PC-3 (cell line): ENCODE measurements at places on chromosomes 2 and 18. TPM values are rescaled to one million over a fixed set of nuclear protein-coding genes. Genes with fewer than 3 reads are reported as not detected.

DNA sequence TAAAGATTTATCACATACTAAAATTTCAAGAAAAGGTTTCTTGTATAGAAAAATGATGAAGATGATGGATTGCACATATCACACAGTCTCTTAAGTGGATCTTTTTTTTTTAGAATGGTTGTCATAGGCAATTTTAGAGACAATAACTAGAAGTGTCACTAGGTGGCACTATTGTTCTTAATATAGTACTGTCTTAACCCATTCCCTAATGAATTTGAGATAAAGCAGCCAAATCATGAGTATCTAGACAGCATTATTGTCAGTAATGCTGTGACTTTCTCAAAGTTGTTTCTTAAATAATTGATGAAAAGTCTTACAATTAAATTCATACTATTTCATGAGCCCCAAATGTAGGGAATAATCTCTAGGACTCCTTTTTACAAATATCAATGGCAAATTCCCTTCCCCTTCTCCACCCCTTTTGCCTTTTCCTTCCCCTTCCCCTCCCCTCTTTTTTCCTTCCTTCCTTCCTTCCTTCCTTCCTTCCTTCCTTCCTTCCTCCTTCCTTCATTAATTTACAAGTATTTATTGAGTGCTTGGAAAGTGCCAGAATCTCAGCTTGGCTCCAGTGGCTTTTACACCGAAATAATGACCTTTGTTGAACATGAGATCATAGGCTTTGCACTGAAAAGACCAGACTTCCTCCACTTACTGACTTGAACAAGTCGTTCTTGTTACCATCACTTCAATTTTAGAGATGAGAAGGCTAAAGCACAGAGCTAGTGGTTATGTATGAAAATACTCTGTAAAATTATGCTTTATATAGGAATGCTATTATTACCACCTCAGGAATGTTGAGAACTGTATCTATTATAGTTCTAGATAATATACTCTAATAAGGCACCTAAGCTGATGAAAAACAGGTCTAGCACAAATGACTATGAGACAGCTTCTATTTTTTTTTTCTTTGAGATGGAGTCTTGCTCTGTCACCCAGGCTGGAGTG is 19.8 kb downstream of the MYL12B start:
- peak; percentile 96 for DNase-seq

- no peak for DNase-seq
Observed at GRCh38 chr2:120511536-120511935, 165.6 kb downstream of the INHBB start.

GRCh38 chr2:12010779-12011178 is 264.3 kb downstream of the LPIN1 start:
- no peak for DNase-seq

- DNase-seq = peak; percentile 77
Observed at GRCh38 chr2:238644095-238645081, 203.5 kb upstream of the TWIST2 start.

The ATRAID gene
- total RNA-seq = 111 and 130 TPM in 2 replicates

GRCh38 chr2:239729681-239730566 is 295.2 kb downstream of the NDUFA10 start:
- no peak for DNase-seq

The UGT1A6 gene
- 2.0 and 2.2 TPM in 2 replicates for total RNA-seq

The XIRP2 gene
- 0.11 TPM in 1 of 2 replicates, not detected in the other for total RNA-seq

DNA sequence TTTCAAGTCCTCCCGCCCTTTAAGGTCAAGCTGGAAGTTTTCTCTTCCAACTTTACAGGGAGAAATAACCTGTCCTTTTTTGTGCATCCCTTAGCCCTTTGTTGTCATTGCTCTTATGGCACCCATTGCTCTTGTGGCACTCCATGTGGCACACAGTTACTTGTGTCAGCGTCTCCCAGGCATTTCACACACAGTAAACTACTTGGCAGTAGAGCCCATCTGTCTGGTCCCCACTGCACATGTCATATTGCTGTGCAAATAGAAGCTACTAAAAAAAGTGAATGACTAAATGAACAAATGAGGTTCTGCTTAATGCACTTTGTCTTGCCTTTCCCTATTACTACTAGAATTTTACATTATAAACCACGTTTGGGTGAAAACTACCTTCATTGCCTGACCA is 149.3 kb downstream of the EML6 start:
- no peak for DNase-seq

The FEV gene
- total RNA-seq = 0.07 TPM in 1 of 2 replicates, not detected in the other

DNA sequence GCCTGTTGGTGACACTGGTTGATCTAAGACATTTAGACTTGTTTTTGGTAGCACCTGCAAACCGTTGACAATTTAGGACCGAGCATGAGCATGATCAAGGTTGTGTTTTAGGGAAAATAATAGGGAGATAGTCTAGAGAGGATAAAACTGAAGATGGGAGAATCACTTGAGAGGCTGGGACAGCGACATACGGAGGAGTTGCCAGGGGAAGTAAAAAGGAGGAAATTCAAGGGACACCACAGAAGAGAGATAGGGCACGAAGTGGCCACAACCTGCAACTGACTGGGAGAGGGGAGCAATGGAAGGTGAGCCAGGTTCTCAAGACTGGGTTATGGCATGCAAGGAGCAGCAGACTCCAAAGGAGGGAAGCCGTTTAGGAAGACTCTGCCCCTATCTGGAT is 1.4 kb upstream of the ATP8B1 start:
- no peak for DNase-seq

The HOXD11 gene
- not detected in 2 replicates for total RNA-seq

DNA sequence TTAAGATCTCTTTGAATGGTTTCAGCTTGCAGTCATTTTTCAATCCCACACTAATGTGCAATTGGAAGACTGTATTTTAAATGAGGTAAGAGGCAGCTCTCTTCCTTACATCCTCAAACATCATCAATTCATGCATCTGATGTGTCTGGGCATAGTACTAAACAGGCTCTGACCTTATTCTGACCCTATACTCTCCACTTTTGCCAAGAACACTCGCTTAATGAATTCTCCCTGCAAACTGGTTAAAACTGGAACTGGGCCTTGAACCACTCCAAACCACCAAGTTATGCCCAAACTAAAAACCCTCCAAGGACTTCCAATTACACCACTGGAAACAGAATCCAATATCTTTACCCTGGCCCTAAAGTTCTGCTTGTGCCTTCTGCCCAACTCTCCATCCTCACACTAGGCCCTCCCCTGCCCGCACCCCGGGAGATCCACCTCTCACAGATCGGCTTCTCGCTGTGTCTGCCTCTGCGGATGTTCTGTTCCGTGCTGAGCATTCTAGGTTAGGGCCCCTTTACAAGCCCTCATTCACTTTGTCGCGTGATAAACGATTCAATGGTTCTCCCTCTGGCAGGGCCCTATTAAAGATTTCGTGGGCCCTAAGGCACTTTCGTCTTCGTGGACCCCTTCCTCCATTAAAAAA is 1.2 kb downstream of the M1AP start:
- no peak for DNase-seq

The DNAH7 gene
- 1.9 and 3.1 TPM in 2 replicates for total RNA-seq

DNA sequence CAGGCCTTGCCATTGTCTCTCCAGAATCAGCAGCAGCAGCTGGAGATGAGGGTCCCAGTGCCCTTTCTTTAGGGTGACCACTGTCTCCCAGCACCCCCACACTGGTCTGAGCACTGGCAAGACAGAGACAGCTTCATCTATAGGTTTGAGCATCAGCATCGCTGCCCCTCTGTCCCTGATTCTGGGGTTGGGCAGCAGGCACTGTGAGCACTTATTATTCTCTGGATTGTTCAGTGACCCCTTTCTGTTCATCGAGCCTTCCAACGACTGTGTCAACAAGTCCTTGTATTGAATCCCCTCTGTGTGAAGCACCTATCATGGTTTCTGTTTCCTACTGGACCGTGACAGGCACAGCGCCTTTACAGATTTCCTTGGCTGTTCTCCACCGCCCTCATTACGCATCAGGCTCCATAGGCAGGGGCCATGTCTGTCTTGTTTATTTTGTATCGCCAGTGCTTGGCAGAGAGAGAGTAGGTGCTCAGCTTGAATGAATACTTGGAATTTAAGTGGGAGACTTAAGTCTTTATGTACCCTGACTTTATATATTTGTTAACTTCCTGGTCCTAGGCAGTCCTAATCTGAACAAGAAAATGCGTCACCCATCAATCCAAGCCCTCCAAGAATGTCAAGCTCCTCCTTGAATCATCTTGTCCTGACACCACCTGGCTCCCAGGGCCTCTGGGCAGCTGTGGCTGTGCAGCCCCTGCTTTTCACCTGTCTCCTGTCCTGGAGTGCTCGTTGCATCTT is 11.4 kb downstream of the MALL start:
- DNase-seq = peak; percentile 62

The TMEM198 gene
- 1.1 and 5.2 TPM in 2 replicates for total RNA-seq

GRCh38 chr2:183866666-183867065 is 731.7 kb upstream of the ZNF804A start:
- DNase-seq = no peak

The PSMA8 gene
- not detected in 2 replicates for total RNA-seq

The C1QL2 gene
- not detected in 2 replicates for total RNA-seq

DNA sequence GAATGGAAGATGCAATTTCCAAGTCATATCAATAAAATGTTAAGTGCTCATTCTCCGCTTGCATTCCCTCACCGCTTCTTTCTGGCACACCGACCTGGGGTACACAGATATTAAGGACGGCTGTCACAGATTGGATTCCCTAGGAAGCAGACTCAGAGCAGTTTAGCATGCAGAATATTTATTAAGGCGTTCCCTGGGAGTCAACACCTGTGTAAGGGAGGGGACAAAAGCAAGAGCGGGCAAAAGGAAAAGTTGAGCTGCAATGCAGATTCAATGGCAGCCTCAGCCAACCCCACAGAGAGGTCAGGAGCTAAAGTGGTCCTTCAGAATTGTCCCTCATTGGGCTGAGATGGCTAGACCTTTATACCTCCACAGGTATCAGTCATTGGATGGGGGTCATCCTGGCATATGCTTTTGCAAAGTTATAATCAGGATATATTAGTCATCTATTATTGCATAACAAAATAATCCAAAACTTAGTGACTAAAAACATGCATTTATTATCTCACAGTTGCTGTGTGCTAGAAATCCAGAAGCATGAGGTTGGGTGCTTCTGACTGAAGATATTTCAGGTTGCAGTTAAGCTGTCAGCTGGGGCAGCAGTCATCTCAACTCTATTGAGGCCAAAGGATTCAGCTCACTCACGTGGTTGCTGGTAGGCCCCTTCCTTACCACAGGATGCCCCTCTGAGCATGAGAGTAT is 27.0 kb upstream of the INO80D start:
- no peak for DNase-seq
